Fibroblast of the aortic adventitia (primary cell): ENCODE measurements at places on chromosomes 11 and 22. TPM values are rescaled to one million over a fixed set of nuclear protein-coding genes. Genes with fewer than 3 reads are reported as not detected.

DNA sequence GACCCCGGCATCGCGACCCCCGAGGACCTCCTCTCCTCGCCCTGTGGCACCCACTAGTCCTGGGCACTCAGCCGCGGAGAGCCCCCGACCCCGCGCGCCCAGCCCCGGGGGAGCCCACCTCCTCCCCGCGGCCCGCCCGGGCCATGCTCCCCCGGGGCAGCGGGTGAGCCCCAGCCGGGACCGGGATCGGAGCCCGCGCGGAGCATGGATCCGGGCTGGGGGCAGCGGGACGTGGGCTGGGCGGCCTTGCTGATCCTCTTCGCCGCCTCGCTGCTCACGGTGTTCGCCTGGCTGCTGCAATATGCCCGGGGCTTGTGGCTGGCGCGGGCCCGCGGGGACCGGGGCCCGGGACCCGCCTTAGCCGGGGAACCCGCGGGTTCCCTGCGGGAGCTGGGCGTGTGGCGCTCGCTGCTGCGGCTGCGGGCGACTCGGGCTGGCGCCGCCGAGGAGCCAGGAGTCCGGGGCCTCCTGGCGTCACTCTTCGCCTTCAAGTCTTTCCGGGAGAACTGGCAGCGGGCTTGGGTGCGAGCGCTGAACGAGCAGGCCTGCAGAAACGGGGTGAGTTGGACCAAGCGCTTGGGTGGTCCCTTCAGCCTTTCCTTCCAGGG is 498 bp downstream of the C2CD2L start:
- no peak for DNase-seq

The FADD gene
- total RNA-seq: 21.8 and 30.8 TPM in 2 replicates

GRCh38 chr11:100152766-100153165 is 534.3 kb upstream of the ARHGAP42 start:
- no peak for DNase-seq

GRCh38 chr22:46968359-46968740 is 205.9 kb downstream of the TBC1D22A start:
- no peak for DNase-seq

The LARGE2 gene
- total RNA-seq: not detected in 2 replicates

- DNase-seq: no peak
Measured at GRCh38 chr22:46636221-46637002, 16.2 kb downstream of the GRAMD4 start.

GRCh38 chr11:13680501-13681264 is 12.2 kb downstream of the FAR1 start:
- peak; percentile 8 for DNase-seq

The OR8G1 gene
- total RNA-seq: not detected in 2 replicates

DNA sequence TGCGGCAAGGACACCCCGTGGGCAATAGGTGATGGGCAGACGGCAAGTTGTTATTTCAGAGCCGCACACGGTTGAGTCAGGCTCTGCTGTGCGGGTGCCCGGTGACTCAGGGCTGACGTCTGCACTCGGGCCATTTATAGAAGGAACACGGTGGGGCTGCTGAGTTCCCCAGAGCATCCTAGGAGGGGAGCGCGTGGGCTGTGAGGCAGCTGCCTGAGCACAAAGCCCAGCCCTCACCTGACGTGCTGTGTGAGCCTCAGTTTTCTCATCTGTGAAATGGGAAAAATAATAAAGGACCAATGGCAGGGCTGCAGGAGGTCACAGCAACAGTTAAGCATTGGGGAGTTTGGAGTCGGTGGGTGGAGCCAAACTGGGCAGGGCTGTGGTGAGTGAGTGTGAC is 11.3 kb upstream of the RHOD start:
- peak; percentile 80 for DNase-seq

The LRFN4 gene
- total RNA-seq: 5.9 and 25.8 TPM in 2 replicates

The RRM1 gene
- total RNA-seq: 71.1 and 158 TPM in 2 replicates
